ENCODE measurements at places on chromosomes 12 and 14. TPM values are rescaled to one million over a fixed set of nuclear protein-coding genes. Genes with fewer than 3 reads are reported as not detected.
A peak's percentile ranks its signal among the peaks of the same experiment; 100 is the strongest.

CMA1 gene
- total RNA-seq, result not detected

DNA sequence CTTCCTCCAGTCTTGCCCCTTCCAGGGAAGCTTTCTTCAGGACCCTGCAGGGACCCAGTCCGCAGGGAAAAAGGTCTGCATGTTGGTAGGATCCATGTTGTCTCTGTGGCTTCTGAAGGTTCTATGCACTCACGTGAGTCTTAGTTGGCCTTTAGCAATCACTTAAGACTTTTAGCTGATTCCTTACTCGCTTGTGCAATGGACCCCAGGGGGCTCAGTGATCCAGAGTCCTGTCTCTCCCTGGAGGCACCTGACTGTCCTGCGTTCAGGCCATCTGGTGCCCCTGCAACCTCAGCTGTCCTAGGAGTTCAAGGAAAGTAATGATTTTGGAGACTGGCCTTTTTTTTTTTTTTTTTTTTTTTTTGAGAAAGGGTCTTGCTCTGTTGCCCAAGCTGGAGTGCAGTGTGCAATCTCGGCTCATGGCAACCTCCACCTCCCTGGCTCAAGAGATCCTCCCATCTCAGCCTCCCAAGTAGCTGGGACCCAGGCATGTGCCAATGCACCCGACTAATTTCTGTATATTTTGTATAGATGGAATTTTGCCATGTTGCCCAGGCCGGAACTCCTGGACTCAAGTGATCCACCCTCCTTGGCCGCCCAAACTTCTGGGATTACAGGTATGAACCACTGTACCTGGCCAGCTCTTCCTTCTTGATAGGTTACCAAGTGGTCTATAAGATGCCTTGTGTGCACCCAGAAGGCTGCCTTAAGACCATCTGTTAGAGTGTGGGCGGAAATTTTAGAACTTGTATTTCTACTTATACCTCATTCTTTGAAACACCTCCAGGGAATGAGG, 4.6 kb downstream of the IFI27L2 start:
- DNase-seq, result peak; percentile 43

- DNase-seq, result no peak
Measured at GRCh38 chr14:80549141-80549540, 337.8 kb upstream of the DIO2 start.

GRCh38 chr12:46219877-46220655, 48.8 kb downstream of the SLC38A1 start:
- no peak for DNase-seq

All from sigmoid colon (tissue), 7 donors.